WTC11 (cell line): ENCODE measurements at places on chromosomes 4 and X. TPM values are rescaled to one million over a fixed set of nuclear protein-coding genes. Genes with fewer than 3 reads are reported as not detected.
A peak's percentile ranks its signal among the peaks of the same experiment; 100 is the strongest.

The RCHY1 gene
- total RNA-seq, result 29.9 to 37.8 TPM (median 31.4 TPM) in 3 replicates

GRCh38 chr4:14064984-14065383, 437.5 kb upstream of the BOD1L1 start:
- DNase-seq, result no peak
- H3K27ac ChIP-seq, result no peak overlapping the region
- no peaks in the 10 kb centered on the region for H3K27me3 ChIP-seq
- no peak overlapping the region for H3K4me3 ChIP-seq
- H3K36me3 ChIP-seq, result no peaks in the 10 kb centered on the region

- no peak overlapping the region for H3K27ac ChIP-seq
- H3K36me3 ChIP-seq, result no peaks in the 10 kb centered on the region
- H3K4me1 ChIP-seq, result peaks cover 20% of the 10 kb centered on the region
- DNase-seq, result no peak
- H3K4me3 ChIP-seq, result no peak overlapping the region
- H3K27me3 ChIP-seq, result no peaks in the 10 kb centered on the region
Observed at GRCh38 chr4:138158746-138159297, 83.3 kb downstream of the SLC7A11 start.

DNA sequence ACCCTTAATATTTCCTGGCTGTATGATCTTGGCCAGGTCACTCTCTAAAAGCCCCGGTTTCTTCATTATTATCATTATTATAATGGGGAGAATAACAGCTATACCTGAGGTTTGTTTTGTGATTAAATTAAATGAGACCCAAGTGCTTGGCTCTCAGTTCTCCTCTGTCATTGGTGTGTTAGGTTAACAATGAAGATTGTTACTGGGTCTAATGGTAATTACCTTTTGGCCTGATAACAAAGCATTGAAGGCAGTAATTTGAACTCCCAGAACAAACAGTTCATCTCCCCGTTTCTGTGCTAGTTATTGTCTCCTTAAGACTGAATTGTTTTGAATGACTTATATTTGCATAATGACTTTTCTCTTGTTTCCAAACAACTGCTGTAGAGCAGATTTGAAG, 6.8 kb upstream of the ANAPC4 start:
- peaks cover under 1% of the 10 kb centered on the region for H3K36me3 ChIP-seq
- DNase-seq, result no peak
- no peaks in the 10 kb centered on the region for H3K27me3 ChIP-seq
- H3K4me1 ChIP-seq, result peaks cover 21% of the 10 kb centered on the region

- no peaks in the 10 kb centered on the region for H3K27me3 ChIP-seq
- no peak overlapping the region for H3K27ac ChIP-seq
- no peak overlapping the region for H3K4me3 ChIP-seq
- H3K36me3 ChIP-seq, result peaks cover 11% of the 10 kb centered on the region
Observed at GRCh38 chr4:136457577-136457976, 1074.7 kb downstream of the PCDH18 start.

The GRIA3 gene
- total RNA-seq, result 3.8 to 5.3 TPM (median 4.2 TPM) in 3 replicates

The DCHS2 gene
- total RNA-seq, result 1.3 to 1.9 TPM (median 1.4 TPM) in 3 replicates

DNA sequence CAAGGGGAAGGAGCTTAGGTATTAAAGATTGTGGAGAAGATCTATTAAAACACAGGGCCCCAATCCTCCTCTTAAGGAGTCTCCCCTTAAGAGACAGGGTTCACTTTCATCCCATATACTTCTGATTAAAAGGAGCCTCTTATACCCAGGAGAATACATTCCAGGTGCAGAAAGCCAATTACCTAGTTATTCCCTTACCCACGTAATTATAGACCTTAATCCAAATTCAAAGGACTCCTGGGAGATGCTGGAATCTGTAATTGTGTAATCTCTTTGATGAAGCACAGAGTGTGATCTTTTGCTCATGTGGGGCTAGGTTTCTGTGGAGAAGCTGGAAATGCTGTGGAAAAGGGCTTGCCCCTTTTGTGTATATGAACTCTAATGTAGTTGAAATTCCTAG, 1.4 kb upstream of the SEC24B start:
- peaks cover 36% of the 10 kb centered on the region for H3K4me1 ChIP-seq
- DNase-seq, result no peak
- H3K27me3 ChIP-seq, result no peaks in the 10 kb centered on the region
- peak overlapping the region; percentile 73 for H3K4me3 ChIP-seq

DNA sequence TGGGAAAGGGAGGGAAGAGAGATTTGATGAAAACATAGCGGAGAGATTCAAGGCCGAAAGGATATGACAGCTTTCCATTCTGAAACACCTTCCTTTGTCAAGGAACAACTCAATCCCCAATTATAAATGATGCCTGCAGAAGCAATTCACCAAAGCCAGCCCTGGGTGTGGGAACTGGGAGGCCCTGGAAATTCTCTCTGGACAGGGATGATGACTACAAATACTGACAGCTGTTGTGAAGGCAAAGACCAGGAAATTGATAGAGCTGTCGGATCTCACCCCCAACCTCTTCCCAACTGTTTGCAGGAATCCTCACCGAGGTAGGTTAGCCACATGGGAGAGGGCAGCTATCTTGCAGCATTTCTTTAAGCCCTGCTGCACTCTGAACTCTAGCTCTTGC, 54.3 kb downstream of the CCDC149 start:
- DNase-seq, result no peak
- H3K4me3 ChIP-seq, result no peak overlapping the region
- H3K4me1 ChIP-seq, result peaks cover 10% of the 10 kb centered on the region; the same call in 1 of the 2 replicates
- no peak overlapping the region for H3K27ac ChIP-seq
- peaks cover 1% of the 10 kb centered on the region; the same call in 1 of the 2 replicates for H3K27me3 ChIP-seq

DNA sequence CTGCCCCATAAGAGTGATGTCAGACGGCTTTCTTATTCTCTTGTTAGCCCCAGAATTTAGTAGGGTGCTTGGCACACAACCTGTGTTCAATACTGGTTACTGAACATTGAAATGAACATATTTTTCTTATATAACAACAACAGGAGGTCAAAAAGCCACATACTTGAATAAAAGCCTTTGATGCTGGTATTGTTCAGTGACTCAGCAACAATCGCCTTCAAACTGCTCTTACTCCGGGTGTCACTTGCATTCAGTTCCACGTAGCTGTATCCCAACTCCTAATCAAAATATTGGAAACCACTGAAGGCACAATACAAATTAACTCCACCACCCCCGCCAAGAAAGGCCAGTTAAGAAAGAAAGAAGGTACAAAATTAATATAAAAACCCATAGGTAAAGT, 61.5 kb downstream of the RFC1 start:
- no peak for DNase-seq
- no peak overlapping the region for H3K4me3 ChIP-seq
- H3K27ac ChIP-seq, result no peak overlapping the region

- H3K27me3 ChIP-seq, result no peaks in the 10 kb centered on the region
- no peaks in the 10 kb centered on the region for H3K36me3 ChIP-seq
- H3K27ac ChIP-seq, result no peak overlapping the region
- no peak overlapping the region for H3K4me3 ChIP-seq
- H3K4me1 ChIP-seq, result no peaks in the 10 kb centered on the region
Observed at GRCh38 chrX:141278306-141278705, 36.0 kb upstream of the SPANXC start.

GRCh38 chrX:49264460-49264859, at the start of gene FOXP3:
Gene FOXP3, minus strand, starts transcription at chrX:49264710. Its CDS starts 6,205 bp downstream, at chrX:49258505.
- H3K4me3 ChIP-seq, result no peak within 1 kb of the TSS
- peaks cover 7% of the 10 kb centered on the region for H3K4me1 ChIP-seq
- H3K36me3 ChIP-seq, result no peaks in the 10 kb centered on the region
